Right cardiac atrium (tissue), 5 donors: ENCODE measurements at places on chromosomes 12 and 14. TPM values are rescaled to one million over a fixed set of nuclear protein-coding genes. Genes with fewer than 3 reads are reported as not detected.

DNA sequence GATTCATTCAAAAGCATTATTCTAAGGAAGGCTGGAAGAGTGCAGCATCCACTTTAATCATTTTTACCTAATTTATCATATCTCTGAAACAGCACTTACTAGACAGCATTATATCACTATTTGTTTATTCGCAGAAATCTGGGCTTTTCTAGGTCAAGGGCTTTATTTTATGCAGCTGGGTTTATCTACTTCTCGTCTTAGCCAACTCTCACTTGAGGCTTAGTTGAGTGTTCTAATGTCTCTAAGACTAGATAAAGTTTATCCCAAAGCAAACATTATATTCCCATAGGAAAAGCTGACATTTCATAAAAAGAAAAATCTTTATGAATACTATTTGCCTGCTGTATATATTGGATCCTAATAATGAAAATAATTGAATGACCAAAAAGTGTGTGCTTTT is 720.8 kb upstream of the FLRT2 start:
- no peak for DNase-seq

The NFE2 gene
- 0.28 TPM for total RNA-seq

DNA sequence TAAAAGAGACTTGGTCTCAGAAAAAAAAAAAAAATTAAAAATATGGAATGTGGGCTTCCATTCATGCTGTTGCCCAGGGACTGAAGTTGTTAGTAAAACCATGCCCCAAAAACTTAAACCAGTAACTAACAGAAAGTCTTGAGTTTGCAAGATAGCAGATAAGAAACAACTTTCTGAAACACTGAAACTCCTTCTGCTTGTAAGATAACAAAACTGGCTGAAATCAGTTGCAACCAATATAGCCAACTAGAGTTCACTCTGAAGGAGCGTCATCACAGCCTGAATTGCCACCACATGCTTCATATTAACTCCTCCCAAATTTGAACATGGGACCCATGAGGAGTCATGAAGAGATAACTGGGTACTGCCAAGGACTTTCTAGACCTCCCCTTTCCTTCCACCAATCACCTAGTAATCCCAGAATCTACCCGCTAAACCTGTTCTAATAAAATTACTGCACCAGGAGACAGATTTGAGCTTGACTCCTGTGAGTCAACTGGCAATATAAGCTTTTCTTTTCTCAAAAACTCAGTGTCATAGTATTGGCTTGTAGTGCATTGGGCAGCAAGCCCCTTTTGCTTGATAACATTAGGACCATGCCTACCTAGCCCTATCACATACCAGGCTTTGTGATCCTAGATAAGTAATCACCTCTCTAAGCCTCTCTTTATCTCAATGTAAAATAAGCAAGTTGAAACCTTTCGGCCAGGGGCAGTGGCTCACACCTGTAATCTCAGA is 53.6 kb downstream of the R3HDM2 start:
- DNase-seq = no peak

- no peak for DNase-seq
These were observed 180.5 kb downstream of the CAND1 start for GRCh38 chr12:67449591-67450052.

- no peak for DNase-seq
These were observed 99.2 kb downstream of the SNAPC1 start for GRCh38 chr14:61861320-61861865.

- DNase-seq = no peak
These were observed 756 bp downstream of the LGR5 start for GRCh38 chr12:71440345-71440762.

DNA sequence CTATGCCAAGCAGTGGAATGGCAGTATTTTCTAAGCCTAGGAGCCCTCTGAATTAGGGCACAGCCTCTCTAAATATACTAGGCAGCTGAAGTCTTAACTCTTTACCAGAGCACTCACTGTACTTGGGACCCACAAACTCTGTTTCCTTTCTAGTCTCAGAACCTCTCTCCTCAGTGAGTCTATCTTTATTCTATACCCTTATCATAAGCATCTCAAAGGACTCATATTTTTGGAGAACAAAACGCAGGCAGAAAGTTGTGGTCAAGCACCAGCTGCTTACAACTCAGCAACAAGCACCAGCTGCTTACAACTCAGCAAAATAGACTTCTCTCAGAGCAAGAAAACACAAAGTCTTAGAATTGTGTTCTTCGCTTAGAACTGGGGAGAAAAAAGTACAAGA is 993 bp downstream of the CCDC196 start:
- DNase-seq = no peak
